Fibroblast of lung (primary cell): ENCODE measurements at places on chromosomes 3 and 15. TPM values are rescaled to one million over a fixed set of nuclear protein-coding genes. Genes with fewer than 3 reads are reported as not detected.

Gene SPTBN5
- 0.26 and 0.66 TPM in 2 replicates for total RNA-seq

DNA sequence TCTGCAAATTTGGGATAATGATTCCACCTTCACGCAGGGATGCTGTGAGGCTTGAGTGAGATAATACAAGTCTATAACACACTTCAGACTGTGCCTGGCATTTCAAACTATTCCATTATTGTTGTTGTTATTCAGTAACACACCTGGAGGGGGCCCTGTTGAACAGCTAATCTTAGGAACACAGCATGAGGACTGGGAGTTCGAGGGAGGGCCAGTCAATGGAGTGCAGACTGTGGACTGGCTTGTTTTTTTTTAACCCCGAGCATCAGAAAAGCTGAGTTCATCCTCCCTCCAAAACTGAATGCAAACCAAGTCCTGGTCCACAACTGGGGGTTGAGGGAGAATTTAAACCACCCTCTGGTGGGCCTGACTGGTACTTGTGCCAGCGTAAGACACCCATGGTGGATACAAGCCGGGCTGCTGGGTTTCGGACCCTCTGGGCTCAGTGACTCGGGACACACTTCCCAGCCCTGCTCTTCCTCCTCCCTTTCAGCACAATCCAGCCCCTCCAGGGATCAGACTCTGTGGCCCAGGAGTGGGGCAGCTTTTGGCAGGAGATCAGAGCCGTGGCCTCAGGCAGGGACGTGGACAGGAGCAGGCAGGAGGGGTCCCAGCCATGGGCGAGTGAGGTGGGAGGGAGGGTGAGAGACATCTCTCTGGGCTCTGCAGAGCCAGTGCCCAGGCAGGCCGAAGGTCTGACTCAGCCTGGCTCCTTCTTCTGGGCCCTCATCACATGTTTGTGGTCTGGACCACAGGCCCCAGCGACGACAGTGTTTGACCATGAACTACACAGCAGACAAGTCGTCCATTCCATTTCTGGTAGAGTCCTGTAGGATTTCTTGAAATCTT, 36.3 kb upstream of the MEX3B start:
- DNase-seq, result peak; percentile 98

DNA sequence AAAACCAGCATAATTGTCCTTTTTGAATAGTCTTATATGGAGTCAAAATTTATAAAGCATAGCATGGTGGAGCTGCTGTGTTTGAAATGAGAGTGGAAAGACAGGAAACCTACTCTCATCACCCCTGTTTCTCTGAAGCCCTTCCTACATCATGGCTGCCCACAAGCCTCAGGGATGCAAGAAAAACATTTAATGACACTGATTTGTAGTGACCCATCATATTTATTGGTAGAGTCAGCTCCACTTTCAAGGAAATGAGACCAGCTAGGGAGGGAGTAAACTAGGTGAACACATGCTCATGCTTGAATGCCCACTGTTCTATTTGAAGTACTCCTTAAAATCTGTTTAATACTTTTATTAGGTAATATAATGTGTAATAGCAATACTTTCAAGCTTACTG, 494.3 kb upstream of the KCNMB2 start:
- no peak for DNase-seq

GRCh38 chr15:25775317-25775912, 87.7 kb downstream of the ATP10A start:
- peak; percentile 72 for DNase-seq

DNA sequence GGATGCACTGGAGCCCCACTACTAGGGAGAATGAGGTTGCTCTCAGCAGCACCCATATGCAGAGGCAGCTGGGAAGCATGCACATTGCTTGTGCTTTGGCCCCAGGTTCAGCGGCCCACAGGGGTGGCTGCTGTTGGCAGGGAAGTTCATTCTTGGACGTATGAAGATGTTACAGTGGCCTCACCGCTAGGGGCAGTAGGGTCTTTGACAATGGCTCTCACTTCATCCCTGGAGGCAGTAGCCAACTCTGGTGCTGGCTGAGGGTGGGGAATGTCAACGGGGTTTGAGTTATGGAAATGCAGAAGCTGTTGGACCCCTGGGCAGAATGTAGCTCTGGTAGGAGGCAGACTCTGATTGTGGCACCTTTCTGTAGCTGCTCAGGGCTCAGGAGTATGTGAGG, 279.9 kb downstream of the SCAPER start:
- no peak for DNase-seq

Gene TYRO3
- total RNA-seq, result 9.8 and 14.9 TPM in 2 replicates

GRCh38 chr3:157514371-157514895, 11.2 kb upstream of the VEPH1 start:
- DNase-seq, result no peak

- DNase-seq, result peak; percentile 37
These were observed 106.8 kb downstream of the MBNL1 start for GRCh38 chr3:152375546-152375945.

GRCh38 chr3:32459450-32459849, 43.2 kb downstream of the CMTM6 start:
- DNase-seq, result no peak

DNA sequence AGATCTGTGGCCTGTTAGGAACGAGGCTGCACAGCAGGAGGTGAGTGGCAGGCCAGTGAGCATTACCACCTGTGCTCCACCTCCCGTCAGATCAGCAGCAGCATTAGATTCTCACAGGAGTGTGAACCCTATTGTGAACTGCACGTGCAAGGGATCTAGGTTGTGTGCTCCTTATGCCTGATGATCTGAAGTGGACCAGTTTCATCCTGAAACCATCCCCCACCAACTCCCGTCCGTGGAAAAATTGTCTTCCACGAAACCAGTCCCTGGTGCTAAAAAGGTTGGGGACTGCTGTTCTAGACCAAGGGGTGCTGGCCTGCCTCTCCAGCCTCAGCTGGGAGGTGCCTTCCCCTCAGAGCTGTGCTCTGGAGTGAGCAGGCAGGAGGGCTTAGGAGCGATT, 61.4 kb downstream of the RPLP1 start:
- DNase-seq, result no peak

- DNase-seq, result no peak
These were observed 19.9 kb upstream of the C15orf39 start for GRCh38 chr15:75181780-75182179.

- DNase-seq, result peak; percentile 77
These were observed 9.9 kb downstream of the ZBED2 start for GRCh38 chr3:111585217-111585616.

- no peak for DNase-seq
These were observed 17.1 kb downstream of the ISG20 start for GRCh38 chr15:88655800-88656488.

GRCh38 chr15:101194546-101195125, 57.2 kb downstream of the CHSY1 start:
- DNase-seq, result no peak

Gene HIGD2B
- 0.26 TPM in 1 of 2 replicates, not detected in the other for total RNA-seq

GRCh38 chr3:136657526-136657925, 94.7 kb downstream of the STAG1 start:
- DNase-seq, result no peak

DNA sequence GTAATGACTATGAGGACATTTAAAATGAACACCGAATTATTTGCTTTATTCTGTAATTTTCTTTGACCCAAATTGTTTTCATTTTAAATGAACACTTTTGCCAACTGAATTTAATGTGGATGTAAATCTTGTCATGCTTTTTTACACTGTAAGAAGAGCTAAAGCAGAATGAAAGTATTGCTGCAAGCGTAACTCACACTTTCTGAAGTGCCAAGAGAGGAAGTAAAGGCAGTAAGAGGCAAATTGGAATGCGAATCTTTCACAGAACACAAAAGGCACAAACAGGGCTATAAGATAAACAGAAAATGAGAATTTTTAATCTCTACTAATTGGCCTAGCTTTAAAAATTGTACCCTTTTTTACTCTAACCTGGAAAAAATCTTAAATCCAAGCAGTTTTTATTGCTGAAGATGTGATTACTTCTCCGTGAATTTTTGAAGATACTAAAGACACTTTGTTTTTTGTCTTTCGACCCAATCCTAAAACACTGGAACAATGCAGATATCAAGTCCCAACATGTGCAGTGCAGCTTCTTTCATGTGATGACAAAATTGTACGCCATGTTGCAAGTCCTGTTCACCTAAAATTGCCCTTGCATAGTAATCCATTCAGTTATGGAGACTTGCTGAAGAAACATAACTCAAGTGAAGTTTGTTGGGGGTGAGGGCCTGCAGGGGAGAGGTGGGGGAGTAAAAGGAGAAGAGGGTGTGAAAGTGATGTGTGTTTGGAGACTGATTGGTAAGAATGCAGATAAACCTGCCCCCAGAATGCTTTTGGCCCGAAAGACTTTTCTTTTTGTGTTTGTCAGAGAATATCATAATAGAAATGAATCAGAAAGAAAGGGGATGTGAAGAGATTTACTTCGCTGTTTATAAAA, 1.4 kb downstream of the ARID3B start:
- DNase-seq, result no peak

DNA sequence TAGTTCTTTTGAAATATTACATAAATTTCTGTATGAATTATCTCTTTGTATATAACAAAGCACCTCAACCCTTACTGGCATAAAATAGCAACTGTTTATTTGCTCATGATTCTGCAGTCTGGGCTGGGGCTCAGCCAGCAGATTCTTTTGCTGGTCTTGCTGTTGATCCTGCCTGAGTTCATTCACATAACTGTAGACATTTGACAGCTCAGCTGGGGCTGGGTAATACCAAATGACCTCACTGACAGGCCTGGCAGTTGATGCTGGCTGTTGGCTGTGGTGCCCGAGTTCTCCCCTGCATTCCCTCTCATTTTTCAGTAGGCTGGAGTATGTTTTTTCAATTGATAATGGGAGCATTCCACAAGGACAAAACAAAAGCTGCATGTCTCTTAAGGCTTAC, 449.9 kb upstream of the GOLIM4 start:
- DNase-seq, result peak; percentile 30

GRCh38 chr15:80199869-80200268, 47.1 kb downstream of the FAH start:
- DNase-seq, result no peak

Gene DUOXA2
- total RNA-seq, result not detected in 2 replicates

DNA sequence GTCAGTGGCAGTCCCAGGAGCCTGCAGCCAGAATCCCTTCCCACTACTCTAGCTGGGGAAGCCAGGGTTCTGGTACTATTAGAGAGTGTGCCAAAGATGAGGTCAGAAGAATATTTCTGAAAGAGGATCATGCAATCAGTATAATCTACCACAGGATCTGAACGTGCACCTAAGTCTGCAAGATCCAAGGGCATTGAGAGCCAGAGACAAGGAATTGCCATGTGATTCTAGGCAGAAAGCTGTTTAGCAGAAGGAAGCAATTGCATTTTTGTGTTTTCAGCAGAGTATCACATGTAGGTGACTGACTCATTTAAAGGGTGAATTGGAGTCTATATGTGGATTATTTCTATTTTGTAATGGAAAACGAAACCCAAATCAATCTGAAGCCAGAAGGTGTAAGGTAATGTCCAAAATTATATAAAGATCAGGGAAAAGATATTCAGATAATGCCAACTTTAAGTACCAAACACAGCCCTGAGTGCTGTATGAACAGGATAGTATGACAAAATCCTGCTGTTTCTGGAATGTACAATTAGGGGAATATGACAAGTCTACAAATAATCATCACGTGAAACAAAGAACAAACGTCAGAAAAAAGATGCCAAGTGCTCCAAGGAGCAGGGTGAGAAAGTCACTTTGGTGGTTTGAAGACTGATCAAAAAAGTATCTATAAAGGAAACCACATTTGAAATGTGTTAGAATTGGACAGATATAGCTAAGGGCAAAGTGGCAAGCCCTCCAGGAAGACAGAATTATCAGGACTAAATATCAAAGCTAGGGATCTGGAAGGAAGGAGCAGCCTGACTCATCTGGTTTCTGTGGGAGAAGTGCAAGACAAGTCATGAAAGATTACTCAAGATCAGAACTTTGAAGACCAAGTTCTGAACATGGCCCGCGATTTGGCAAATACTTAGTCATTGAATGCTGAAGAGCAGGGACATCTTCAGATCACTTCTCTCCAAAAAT, 1036.6 kb downstream of the NTRK3 start:
- peak; percentile 75 for DNase-seq

- peak; percentile 72 for DNase-seq
These were observed 230.9 kb upstream of the RORA start for GRCh38 chr15:61459785-61460707.

Gene CMTM6
- total RNA-seq, result 72.4 and 74.1 TPM in 2 replicates

Gene CIDEC
- 0.17 TPM in 1 of 2 replicates, not detected in the other for total RNA-seq

DNA sequence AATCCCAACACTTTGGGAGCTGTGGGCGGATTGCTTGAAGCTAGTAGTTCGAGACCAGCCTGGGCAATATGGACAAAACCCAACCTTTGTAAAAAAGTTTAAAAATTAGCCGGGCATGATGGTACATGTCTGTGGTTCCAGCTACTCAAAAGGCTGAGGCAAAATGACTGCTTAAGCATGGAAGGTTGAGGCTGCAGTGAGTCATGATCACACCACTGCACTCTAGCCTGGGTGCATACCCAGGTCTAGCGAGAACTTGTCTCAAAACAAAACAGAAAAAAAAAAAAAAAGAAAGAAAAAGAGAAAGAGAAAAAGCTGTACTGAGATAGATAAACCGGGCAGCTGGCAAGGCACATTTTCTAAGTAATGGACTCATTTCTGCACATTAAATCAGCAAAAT, 10.6 kb downstream of the ARPP19 start:
- peak; percentile 85 for DNase-seq

Gene TCF12
- total RNA-seq, result 125 and 232 TPM in 2 replicates

Gene HMCES
- total RNA-seq, result 11.8 and 12.2 TPM in 2 replicates

Gene NPAP1
- not detected in 2 replicates for total RNA-seq

- DNase-seq, result no peak
These were observed 230.2 kb upstream of the IGF1R start for GRCh38 chr15:98418122-98418521.

Gene PLOD2
- total RNA-seq, result 85.8 and 114 TPM in 2 replicates

DNA sequence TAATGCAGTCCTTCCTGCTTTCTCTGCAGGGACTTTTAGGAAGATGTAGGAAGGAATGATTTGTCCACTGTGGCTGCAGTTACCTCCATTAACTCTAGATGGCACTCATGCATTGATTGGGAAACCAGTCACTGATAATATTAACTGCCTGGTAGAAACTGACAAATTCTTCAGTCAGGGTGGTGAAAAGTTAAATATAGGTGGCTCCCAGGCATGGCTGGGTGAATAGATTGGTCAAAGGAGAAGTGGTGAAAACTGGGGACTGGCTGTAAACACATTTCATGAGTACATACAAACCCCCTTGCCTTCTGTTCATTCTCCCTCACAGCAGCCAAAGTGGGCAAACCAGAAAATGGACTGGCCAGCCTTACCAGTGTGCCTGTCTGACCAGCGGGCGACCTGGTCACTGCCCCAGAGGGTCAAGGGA, 333.4 kb downstream of the THSD4 start:
- DNase-seq, result peak; percentile 79

- no peak for DNase-seq
These were observed 238.6 kb upstream of the TMC3 start for GRCh38 chr15:81612631-81613030.

Gene CCDC39
- under 0.01 TPM in 2 replicates for total RNA-seq

GRCh38 chr3:188150982-188151381, 3.0 kb upstream of the LPP start:
- DNase-seq, result no peak

Gene SLCO2A1
- total RNA-seq, result under 0.01 TPM in 2 replicates

- DNase-seq, result no peak
These were observed at the start of gene ZIC1 for GRCh38 chr3:147409143-147410115. Gene ZIC1 (plus strand): TSS chr3:147409365. CDS start chr3:147410113, 748 bp downstream.
